ENCODE measurements at places on chromosomes 11 and 22. TPM values are rescaled to one million over a fixed set of nuclear protein-coding genes. Genes with fewer than 3 reads are reported as not detected.

TNKS1BP1 gene
- total RNA-seq = 177 TPM

- DNase-seq = no peak
- no peak overlapping the region for H3K27ac ChIP-seq
- H3K27me3 ChIP-seq = no peaks in the 10 kb centered on the region
- H3K36me3 ChIP-seq = no peaks in the 10 kb centered on the region
- no peaks in the 10 kb centered on the region for H3K4me1 ChIP-seq
Measured at GRCh38 chr22:20606041-20606783, 98.8 kb downstream of the MED15 start.

LIN7C gene
- total RNA-seq = 33.6 TPM

DNA sequence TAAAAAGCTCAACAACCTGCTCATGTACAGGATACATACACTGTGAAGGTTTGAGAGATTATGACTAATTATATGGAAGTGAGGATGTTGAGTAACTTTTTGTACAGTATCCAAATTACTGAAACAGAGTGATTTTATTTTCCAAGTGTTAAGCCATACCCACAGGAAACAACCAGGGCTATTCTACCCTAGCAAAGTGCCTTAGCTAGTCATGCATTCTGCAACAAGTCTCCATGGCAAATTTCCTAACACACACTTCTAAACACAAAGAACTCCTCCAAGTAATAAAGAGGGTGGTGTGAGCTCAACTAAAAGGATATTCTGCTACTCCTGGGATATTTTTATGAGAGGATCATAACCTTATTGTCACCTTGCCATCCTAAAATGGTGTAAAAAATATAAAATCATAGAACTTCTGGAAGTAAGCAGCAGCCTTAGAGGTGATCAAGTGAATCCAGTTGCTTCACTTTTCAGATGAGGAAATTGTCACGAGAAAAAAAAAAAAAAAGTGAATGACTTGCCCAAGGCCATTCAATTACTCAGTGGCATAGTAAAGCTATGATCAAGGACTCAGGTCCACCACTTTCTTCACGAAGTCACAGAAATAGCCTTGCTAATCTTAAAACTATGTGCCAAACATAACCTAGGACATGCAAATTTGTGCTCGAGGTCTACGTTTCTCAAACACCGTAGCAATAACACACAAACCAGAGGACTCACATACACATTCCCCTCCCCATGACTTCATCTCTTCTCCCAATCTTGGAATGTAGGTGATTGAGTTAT lies 4.2 kb downstream of the LGR4 start:
- H3K4me3 ChIP-seq = peak overlapping the region; percentile 3
- peaks cover 10% of the 10 kb centered on the region for H3K4me1 ChIP-seq
- no peak for DNase-seq
- peak overlapping the region; percentile 69 for H3K27ac ChIP-seq
- H3K36me3 ChIP-seq = no peaks in the 10 kb centered on the region

OSBPL5 gene
- 58.8 TPM for total RNA-seq

DNA sequence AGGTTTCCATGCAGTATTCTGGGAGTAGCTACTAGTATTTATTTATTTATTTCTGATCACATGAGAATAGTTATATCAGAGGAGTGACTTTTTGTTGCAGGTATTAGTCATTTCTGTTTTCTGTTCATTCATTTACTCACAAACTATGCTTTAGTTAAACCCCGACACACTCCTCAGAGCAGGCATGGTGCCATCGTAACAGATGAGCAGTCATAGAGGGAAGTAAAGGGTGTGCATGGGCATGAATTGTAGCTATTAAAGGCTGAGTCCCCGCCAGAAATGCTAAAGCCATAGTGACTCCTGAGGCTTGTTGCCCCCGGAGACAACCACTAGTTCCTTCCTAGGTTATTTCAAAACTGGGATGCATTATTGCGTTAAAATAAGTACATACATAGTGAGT lies 10.6 kb downstream of the JHY start:
- DNase-seq = no peak
- no peaks in the 10 kb centered on the region for H3K27me3 ChIP-seq
- H3K36me3 ChIP-seq = no peaks in the 10 kb centered on the region
- no peak overlapping the region for H3K27ac ChIP-seq
- peaks cover 18% of the 10 kb centered on the region for H3K4me1 ChIP-seq
- H3K4me3 ChIP-seq = no peak overlapping the region
